ENCODE measurements at places on chromosomes 7 and 10.

DNA sequence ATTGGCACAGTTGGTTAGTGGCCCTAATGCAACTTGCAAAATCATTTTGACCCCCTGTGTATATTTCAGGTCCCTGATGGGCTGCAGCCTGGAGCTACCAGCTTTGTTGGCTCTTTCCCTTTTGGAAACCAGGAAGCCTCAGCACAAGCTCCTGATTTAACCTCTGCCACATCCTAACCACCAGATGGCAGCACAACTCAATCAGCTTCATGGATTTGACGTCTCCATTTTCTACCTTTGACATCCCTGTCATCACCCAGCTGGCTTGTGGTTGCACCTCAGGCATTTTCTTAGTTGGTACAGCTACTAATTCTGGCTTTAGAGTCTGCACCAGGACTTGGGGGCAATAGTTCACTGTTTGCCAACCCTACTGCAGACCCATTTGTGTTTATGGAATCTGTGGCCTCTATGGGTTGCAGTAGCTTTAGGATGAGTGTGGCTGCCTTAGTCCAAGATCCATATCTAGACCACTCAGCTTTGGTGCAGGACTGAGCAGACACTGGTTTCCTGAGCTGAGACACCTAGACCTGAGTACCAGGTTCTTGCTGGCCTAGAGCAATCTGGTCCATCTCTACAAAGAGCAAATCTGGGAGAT lies 456.2 kb downstream of the REEP3 start:
- no peak for DNase-seq

GRCh38 chr7:46127814-46128213 lies 206.7 kb upstream of the IGFBP3 start:
- no peak for DNase-seq

DNA sequence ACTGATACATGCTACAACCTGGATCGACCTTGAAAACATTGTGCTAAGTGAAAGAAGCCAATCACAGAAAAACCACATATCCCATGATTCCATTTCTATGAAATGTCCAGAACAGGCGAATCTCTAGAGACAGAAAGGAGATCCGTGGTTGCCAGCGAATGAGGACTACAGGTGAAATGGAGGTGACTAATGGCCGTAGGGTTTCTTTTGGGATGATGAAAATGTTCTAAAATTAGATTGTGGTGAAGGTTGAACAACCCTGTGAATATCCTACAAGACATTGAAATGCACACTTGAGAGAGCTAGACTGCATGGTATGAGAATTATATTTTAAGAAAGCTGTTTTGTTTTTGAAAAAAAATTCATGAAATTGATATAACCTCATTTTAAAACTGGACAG lies 188.5 kb upstream of the PLXNA4 start:
- DNase-seq = no peak

- no peak for DNase-seq
These were observed 5.8 kb downstream of the MTPN start for GRCh38 chr7:135971366-135971725.

DNA sequence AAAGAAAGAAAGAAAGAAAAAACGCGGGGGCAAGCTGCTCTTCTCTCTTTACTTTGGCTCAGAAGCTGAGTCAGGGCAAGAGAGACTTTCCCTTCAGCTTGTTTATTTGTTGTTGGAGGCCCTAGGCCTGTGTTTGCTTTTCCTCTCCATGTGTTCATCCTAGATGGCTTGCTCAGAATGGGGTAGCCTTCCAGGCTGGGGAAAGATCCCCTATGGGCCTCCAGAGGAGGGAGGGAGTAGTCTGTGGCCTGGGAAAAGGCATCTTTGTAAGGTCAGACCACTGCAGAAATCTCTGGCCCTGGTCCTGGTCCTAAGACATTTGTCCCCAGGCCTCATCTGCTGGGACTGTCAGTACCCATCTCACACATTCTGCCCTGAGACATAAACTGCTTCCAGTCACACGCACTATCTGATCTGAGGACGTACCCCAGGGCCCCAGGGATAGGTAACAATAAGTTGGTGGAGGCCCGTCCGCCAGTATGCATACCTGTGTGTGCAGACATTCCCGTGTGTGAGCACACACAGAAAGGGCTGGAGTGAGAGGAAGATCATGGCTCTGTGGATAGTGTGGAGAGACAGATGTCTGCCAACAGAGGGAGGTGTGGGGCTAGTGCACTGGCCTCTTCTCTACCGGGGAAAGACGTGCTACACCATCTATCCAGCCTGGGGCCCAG lies 4.9 kb upstream of the SCD start:
- DNase-seq = peak; percentile 28

GRCh38 chr7:4025694-4026615 lies 656.1 kb upstream of the FOXK1 start:
- no peak for DNase-seq

DNA sequence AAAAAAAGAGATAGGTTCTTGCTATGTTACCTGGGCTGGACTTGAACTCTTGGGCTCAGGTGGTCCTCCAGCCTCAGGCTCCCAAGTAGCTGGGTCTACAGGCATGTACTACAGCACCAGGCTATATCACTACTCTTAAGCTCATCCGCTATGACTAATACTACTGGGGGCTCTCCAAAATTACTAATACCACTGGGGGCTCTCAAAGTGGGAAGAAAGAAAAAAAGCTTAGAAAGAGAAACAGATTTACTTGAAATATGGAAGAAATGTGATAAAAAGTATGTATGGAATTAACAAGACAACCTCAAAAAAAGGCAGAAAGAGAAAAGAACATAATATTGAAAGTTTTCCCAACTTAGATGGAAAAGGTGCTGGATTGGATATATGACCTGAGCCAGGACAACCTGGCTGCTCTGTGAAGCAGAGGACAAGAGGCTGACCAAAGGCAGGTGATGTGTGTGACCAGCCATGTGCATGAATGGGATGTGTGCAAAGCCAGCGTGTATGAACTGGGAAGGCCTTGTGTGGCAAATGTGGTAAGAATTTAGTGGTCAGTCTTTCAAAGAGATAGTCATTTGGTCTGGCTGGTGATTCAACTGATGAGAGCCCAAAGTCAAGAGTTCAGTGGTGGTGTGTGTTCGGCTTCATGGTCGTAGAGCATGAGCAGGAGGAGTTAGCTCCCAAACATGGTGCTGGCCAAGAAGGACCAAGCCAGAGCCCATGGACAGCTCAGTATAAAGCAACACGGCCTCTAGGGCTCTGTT lies 232.4 kb upstream of the KLF14 start:
- DNase-seq = no peak

- no peak for DNase-seq
These were observed 249.4 kb downstream of the CACNA2D1 start for GRCh38 chr7:82194016-82194643.

GRCh38 chr7:71457021-71457420 lies 325.1 kb downstream of the GALNT17 start:
- DNase-seq = no peak

- DNase-seq = no peak
These were observed 145.5 kb downstream of the TRIL start for GRCh38 chr7:28812616-28813015.

DNA sequence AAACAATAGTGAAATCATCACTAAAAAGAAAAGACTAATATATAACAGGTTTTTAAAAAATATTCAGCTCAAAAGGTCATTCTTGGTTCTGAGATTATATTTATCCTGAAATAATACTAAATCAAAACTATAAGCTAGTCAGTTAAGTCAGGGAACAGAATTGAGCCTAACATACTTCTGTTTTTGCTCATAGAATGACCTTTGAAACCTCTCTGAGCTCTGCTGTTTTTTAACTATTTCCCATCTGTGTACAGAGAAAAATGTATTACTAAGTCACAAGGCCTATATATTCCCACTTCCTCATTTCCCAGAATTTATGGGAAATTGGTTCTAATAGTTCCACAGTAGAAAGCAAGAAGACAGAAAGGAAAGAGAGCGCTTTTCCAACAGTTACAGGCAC lies 346.8 kb upstream of the ETV1 start:
- DNase-seq = no peak

DNA sequence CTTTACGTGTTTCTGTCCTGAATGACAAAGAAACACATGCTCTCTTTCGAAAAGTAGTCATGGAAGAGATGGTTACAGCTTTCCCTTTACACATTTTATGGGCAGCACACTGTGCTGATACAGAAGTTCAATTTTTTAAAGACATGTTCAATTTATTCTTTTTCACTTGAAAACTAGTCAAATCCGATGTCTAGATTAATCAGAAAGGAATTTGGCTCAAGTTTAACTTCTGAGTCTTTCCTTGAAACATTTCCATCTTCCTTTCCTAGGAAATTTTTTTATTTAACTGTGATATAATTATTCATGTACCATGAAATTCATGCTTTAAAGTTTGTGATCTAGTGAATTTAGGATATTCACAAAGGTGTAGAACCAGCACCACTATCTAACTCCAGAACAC lies 360.1 kb downstream of the TNS3 start:
- no peak for DNase-seq

GRCh38 chr7:725223-726005 lies 1.1 kb upstream of the DNAAF5 start:
- DNase-seq = no peak

GRCh38 chr7:4682621-4683042 lies 537 bp downstream of the FOXK1 start:
- peak; percentile 67 for DNase-seq

GRCh38 chr10:76928565-76928964 lies 709.0 kb downstream of the KCNMA1 start:
- DNase-seq = no peak

- DNase-seq = no peak
These were observed 59.8 kb upstream of the ADAM12 start for GRCh38 chr10:126448091-126448490.

DNA sequence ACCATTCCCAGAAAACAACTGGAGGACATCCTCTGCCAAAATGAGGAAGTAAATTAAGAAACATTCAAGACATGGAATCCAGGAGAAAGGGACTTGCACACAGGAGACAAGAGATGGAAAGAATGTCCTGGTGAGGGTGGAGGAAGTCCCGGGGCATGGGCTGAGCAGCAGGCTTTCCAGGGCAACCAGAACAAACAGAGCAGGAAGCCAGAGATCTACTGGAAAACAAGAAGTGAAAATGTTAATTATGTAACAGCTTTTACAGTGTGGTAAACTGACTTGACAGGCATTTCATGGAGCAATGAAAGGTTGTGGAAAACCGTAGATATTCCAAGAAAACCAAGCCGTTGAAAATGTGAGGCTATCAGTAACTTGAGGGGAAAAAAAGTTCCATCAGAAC lies 55.2 kb upstream of the ZNF746 start:
- DNase-seq = no peak

- DNase-seq = no peak
These were observed 49.7 kb downstream of the TNPO3 start for GRCh38 chr7:129005186-129005585.

- DNase-seq = peak; percentile 66
These were observed 247.9 kb downstream of the BAMBI start for GRCh38 chr10:28925121-28925663.

- no peak for DNase-seq
These were observed 125.4 kb downstream of the EVX1 start for GRCh38 chr7:27367933-27368549.

GRCh38 chr7:18320971-18321567 lies 174.5 kb upstream of the HDAC9 start:
- peak; percentile 6 for DNase-seq

DNA sequence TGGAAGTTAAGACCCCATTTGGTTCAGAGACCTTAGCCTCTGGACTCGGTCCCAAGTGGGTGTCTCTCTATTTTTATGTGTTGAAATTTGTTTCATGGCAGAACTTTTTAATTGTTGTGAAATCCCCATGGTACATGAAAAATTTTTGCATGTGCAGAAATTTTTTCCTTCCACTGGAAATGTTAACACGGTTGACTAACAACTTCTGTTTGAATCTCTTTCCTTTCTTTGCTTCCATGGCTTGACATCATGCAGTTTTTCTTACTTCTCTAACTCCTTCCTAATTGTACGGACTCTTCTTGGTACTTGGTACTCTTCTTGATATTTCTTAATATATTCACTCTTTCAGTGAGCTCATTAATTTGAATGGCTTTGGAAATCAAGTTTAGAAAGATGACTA lies 18.3 kb downstream of the MDFIC start:
- DNase-seq = no peak

DNA sequence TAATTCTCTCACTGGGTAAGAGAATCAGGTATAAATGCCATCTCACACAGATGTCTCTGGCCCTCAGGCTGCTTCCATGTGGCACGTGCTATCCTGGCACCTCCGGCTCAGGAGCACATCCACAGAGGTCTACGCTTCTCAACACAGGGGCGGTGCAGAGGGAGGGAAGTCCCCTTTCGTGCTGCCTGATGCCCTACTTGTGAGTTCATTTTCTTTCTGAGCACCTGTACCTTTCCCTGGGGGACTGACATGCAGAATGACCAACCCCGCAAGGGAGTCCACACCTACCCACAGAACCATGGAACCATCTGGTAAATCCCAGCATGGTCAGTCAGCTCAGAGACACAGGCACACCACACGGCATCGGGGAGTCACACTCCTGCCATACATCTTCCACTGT lies 99.0 kb upstream of the SAMD8 start:
- DNase-seq = no peak

DNA sequence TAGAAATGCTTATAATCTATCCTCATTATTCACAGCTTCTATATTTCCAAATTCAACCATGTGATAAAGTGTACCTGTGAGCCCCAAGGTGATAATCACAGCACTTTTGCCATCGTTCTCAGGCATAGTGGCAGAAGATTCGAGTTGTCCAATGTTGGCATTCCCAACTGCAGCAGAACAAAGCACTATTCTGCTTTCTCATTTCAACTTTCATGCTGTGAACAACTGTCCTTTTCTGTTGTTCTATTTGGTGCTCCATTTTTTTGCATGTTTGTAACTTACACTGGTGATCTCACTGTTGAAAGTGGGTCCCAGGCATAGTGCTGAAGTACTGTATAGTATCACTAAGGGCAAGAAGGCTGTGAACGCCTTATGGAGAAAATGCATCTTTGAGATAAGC lies 438.2 kb downstream of the PAXIP1 start:
- no peak for DNase-seq

DNA sequence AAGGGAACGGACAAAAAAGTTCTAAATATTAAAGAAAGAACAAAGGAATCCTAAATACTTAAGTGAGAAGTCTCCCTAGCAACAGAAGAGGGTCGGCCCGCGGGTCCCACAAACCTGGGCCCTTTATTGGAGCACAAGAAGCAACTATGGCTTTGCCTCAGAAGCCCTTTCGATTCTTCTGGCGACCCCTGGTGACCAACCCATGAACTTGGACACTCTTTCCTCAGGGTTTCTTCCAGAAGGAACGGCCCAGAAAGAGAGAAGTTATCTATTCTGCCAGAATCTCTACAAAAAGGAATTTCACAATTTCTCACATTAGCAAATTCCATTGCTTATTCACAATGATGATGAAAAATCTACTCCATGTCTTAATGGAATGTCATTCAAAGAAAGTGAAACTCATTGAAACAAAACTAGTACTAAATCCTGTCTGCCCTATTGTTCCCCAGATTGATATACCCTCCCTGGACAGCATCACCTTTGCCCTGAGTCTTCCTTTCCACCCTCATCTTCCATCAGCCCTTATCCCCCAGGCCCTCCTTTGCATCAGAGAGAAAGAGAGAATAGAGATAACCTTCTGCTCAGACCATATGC lies 43.7 kb downstream of the CPVL start:
- DNase-seq = peak; percentile 58

DNA sequence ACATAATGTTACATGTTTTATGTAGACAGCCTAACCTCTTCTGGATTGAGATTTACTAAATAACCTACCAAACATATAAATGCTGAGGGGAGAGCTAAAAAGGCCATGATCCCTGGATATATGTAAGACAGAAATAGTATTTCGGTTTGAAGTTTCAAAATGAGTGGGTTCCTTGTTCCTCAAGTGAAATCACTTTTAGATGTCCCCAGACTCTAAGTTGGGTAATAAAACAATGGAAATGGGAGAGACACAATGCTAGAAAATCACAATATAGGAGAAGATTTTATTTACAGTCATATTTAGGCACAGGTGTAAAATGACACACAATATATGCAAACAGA lies 56.5 kb downstream of the SHTN1 start:
- no peak for DNase-seq
